ENCODE measurements at places on chromosomes 6 and 20.

- no peak for DNase-seq
These were observed 72.1 kb downstream of the AFDN start for GRCh38 chr6:167898673-167899311.

- no peak for DNase-seq
These were observed 234.9 kb downstream of the BCKDHB start for GRCh38 chr6:80341330-80341729.

GRCh38 chr6:135837735-135838449 is 13.6 kb upstream of the PDE7B start:
- DNase-seq = no peak

DNA sequence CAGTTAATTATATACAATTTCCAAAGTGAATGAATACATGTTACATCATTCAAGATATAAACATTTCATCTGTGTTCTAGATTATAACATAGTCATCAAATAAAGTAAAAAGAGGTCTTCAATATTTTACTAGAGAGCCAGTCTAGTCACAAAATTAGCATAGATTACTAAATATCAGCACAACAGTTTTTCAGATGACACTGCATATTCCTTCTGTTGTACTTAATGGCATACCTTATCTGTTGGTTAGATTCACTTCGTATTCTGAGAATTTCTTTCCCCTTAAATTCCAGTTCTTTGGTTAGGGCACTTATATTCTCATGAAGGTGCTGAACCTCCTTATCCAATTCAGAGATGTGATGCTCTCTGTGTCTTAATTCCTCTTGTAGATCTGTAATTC is 39.8 kb upstream of the MCM9 start:
- DNase-seq = no peak

GRCh38 chr6:161318456-161318855 is 44.6 kb upstream of the AGPAT4 start:
- no peak for DNase-seq

DNA sequence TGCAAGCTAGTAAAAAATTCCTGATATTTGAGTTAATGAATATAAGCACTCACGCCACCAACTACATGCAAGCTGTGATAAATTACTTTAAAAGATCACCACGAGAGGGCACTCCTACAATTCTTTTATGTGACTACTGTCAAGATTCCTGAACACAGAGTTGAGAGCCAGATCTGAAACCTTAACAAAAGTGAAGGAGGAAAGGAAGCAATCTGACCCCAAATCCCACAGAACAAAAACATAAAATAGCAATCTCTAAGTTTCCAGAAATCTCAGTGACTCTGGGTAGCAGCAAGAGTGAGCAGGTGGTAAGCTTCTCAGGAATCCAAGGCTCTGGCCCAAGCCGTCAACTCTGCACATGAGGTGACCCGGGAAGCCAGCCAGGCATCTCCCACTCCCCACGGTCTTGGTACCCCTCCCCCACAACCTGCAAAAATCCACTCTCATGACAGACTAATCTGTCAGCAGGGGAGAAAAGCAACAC is 55.1 kb downstream of the STAU1 start:
- no peak for DNase-seq

DNA sequence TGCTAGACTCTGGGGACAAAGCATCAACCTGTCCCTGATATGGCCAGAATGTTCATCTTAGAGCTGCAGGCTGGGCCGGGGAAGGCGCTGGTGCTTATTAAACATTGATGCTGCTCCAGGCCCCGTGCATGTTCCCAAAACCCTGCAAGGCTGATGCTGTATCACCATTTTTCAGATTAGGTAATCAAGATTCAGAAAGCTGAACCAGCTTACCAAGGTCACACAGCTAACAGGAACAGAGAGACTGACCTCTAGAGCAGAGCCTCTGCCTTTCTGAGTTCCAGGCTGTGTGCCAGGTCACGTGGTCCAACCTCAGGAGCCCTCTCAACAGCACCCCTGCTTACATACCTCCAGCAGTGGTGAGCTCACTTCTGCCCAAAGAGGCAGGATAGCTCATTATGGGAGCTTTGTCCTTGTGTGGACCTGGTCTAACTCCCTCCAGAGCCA is 16.1 kb upstream of the VSTM2L start:
- DNase-seq = no peak

GRCh38 chr6:136809091-136809860 is 13.1 kb upstream of the PEX7 start:
- DNase-seq = no peak

DNA sequence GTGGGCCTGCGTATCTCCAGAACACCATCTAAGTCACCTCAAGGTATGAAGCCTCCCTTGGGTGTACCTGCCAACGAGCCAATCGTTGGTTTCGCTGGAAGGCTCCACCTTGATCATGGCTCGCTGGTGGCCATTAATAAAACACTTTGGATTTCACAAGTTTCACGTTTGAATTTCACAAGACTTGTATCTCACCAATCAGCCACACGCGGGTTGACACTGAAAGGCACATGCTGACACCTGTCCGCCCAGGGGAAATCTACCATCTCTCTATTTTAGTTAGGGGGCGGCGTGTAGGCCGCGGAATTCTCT is 586 bp upstream of the HMGA1 start:
- peak; percentile 68 for DNase-seq

DNA sequence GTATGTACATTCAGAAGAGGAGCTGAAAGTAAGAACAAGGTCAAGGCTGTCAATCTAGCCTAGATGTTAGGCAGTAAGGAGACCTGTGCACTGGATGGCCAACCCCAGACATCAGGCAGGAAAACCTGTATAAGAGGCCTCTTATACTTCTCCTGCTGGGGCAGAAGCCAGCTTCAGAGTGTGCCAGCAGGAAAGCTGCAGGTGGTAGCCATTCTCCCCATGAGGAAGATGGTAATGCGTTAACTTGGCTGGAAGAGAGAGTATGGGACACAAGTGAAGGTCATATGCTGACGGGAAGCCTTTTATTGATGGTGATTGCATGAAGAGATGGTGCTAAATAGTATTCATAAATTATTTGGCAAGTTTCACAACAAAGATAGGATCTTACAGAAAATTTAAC is 20.6 kb downstream of the NHLRC1 start:
- DNase-seq = no peak

DNA sequence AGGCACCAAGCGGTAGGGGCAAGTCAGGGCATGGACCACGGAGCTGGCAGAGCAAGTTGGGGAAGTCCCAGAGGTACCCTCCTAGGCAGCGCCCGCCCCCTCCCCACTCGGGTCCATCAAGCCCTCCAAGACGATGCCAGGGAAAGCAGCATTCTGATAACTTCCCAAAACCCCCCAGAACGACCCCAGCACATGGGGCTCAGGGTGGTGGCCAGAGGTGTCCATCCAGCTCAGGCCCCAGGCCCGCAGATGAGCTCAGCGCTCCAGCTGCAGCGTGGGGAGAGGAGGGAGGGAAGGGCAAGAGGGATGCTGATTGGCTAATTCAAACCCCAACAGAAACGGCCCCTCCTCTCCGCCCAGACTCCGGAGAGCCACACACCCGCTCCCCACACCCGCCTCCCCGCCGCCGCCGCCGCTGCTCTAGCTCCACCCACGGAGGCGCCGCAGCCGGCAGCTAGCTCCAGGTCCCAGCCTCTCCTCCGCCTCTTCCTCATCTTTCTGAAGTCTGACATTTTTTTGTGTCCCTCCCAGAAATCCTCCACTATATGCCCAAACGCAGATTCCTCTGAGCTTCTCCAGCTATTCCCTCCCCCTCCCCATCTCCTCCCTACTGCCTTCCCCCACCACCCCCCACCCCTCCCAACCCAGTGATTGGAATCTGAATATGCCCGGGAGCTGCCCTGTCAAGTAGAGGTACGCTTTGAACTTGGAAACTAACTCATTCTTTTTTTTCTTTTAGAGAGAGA is 40.3 kb upstream of the TLDC2 start:
- peak; percentile 94 for DNase-seq

- no peak for DNase-seq
These were observed 35.4 kb upstream of the RCAN2 start for GRCh38 chr6:46526607-46527006.

GRCh38 chr6:106473812-106474211 is 113.3 kb downstream of the CRYBG1 start:
- no peak for DNase-seq

DNA sequence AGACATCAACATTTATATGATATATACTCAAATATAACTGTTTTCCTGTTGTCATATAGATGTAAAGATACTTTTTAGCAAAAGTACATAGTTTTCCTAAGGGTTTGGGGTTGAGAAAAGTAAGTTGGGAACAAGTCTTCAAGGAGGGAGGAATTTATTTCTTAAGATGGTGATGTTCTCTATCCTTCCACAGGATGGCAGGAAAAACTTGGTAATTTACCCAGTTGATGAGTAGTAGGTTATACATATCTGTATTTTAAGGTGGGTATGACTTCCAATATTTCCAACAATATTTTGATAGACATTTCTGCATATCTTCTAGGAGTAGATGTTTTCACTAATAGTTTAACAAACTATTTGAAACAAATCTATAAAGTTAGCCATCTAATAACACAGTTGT is 254.4 kb downstream of the RIMS1 start:
- DNase-seq = no peak

GRCh38 chr6:105097288-105097687 is 82.5 kb downstream of the POPDC3 start:
- DNase-seq = no peak

DNA sequence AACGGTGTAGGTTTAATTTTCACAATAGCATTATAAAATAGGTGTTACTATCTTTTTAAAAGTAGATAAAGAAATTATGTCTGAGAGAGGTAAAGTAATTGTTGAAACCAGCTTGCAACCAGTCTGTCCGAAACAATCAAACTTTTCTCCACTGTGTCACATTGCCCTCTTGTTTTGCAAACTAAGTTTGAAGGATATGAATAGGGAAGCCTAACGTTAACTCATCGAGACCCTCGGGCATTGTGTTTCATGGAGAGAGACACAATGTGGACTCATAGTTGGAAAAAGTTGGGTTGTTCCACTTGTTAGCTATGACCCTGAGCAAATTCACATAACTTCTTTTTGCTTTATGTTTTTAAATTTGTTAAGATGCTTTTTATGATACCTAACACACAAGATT is 254.4 kb upstream of the IMPG1 start:
- no peak for DNase-seq

DNA sequence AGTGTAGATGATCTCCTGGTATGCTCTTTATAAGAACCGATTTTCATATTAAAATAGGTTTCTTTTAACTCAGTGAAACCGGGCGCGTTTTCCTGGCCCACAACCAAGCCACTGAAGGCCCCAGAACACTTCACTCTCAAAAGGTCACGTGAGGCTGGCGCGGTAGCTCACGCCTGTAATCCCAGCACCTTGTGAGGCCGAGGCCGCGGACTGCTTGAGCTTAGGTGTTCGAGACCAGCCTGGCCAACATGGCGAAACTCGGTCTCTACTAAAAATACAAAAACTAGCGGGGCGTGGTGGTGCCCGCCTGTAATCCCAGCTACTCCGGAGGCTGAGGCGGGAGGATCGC is 402 bp upstream of the TAF8 start:
- peak; percentile 56 for DNase-seq

DNA sequence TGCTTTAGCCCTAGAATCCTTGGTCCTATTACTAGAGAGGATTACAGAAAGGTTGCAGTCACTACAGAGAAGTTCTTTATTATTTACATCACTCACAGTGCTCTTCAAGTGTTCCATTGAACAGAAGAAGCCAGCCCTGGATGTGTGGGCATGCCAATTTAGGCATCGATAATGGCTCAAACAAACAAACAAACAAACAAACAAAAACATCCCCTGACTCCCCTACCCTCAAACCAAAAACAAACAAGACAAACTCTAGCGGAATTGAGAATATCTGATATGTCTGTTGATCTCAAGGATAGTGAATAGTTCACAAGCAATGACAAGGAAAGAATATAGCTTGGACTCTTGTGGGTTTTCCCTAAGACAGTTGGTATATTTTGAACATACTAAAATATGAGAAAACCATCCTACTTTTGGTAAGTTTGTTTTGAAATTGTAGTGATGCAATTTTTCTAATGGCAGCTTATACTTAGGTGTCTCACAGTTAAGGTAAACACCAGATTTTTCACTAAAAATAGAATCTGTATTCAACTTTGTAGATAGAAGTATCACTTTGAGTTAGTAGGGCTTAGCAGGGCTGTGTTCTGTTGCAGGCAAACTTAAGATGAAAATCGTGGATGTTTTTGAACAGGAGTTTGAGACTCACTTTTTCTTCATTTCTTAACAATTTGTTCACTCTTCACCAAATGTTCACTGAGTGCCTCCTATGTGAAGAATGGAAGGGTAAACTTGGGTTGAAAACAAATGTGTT is 92.8 kb upstream of the FAM184A start:
- DNase-seq = no peak

DNA sequence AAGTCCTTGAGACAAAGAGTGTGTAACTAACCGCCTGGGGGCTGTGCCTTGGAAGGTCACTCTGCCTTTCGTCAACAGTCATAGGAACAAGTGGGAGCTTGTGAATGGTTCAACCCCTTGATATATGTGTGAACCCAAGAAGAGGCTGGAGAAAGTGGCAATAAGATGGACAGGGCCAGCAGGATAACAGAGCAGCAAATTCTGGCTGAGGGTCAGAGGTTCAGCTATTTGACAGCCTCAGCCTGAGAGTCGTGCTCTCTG is 54.9 kb downstream of the CPNE5 start:
- no peak for DNase-seq

GRCh38 chr20:61887596-61888093 is 178.0 kb downstream of the TAF4 start:
- no peak for DNase-seq

DNA sequence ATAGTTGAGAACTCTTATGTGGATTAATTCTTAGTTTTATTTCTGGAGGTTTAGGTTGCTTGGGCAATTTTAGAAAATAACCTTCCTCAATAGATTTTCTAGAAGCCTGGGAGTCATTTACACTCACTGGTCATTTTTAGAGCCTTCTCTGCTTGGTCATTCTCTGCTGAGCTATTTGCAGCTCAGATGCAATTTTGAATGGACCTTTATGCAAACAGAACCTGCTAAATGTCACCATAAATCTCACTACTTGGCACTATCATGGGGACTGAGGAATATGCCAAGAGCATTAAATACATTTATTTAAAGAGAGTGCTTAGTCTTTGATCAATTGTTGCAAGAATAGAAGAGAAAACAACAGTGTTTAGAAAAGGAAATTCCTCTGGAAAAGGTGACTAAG is 154.0 kb downstream of the CLVS2 start:
- DNase-seq = no peak

- DNase-seq = peak; percentile 36
These were observed 8.4 kb upstream of the ZBTB24 start for GRCh38 chr6:109491207-109491938.

- DNase-seq = no peak
These were observed 7.1 kb upstream of the ATP9A start for GRCh38 chr20:51775241-51775640.

DNA sequence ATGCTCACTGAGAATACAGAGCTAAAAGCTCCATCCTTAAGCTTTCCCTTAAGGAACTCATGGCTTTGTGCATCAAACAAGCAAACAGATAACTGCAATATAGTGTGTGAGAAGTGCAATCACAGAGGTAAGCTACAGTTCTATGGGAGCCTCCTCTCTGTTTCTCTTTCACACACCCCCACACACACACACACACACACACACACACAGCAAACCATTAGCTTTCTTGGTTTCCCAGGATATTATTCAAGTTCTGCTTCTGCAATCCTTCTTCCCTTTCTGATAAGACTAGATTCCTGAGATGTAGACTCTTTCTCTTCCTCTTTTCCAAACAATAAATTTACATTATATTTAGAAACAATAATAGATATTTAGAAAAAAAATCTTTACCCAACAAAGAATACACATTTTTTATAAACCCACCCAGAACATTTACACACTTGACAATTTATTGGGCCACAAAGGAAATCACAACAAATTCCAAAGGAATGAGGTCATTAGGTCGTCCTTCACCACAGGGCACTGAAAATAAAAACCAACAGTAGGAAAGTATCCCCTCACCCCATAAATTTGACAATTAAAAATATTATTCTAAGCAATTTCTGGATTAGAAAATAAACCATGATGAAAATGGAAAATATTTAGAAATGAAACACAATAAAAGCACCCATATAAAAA is 9.3 kb upstream of the GFOD1 start:
- no peak for DNase-seq
